ENCODE measurements at places on chromosomes 11 and 22.

- no peak for DNase-seq
Measured at GRCh38 chr22:48154943-48155240, 1392.4 kb downstream of the TBC1D22A start.

- DNase-seq: no peak
Measured at GRCh38 chr11:127643268-127644058, 642.9 kb upstream of the KIRREL3 start.

GRCh38 chr11:65655570-65656332 is 7.0 kb downstream of the RELA start:
- DNase-seq: no peak

- DNase-seq: no peak
Measured at GRCh38 chr11:100752371-100753171, 65.5 kb downstream of the ARHGAP42 start.

GRCh38 chr11:67154726-67155125 is 35.7 kb downstream of the KDM2A start:
- no peak for DNase-seq

DNA sequence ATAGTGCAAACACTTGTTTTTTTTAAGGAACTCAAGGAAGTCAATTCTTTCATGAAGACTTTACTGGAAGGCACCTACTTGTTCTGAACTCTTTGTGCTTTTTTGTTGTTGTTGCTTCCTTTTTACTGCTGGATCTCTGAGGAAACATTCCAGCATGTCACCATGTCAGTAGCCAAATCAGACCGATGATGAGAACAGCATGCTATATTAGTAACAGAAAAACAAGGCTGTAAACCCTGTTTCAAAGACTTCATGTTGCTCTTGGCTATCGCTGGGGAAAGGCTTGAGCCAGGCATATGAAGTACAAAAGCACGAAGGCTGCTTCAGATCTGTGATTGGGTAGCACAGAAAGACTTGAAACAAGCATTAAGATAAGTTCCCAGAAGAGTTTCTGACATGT is 125.6 kb upstream of the SLC5A12 start:
- DNase-seq: no peak

- no peak for DNase-seq
Measured at GRCh38 chr11:16167706-16168487, 188.4 kb downstream of the SOX6 start.

DNA sequence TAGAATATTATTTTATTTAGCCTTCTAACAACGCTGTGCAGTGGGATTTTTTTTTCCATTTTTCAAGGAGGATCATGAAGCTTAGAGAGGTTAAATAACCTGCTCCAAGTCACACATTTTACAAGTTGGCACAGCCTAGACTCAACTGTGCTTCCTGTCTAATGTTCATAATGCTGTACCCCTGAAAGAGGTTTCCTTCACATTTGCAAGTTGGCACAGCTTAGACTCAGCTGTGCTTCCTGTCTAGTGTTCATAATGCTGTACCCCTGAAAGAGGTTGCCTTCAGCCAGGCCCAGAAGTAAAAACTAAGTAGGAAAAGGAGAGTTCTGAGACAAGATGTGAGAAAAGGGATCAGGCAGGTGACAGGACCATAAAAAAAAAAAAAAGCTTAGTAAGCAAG is 7.9 kb upstream of the HEPACAM start:
- DNase-seq: no peak

- no peak for DNase-seq
Measured at GRCh38 chr11:116835042-116835772, 2.2 kb downstream of the APOA1 start.

DNA sequence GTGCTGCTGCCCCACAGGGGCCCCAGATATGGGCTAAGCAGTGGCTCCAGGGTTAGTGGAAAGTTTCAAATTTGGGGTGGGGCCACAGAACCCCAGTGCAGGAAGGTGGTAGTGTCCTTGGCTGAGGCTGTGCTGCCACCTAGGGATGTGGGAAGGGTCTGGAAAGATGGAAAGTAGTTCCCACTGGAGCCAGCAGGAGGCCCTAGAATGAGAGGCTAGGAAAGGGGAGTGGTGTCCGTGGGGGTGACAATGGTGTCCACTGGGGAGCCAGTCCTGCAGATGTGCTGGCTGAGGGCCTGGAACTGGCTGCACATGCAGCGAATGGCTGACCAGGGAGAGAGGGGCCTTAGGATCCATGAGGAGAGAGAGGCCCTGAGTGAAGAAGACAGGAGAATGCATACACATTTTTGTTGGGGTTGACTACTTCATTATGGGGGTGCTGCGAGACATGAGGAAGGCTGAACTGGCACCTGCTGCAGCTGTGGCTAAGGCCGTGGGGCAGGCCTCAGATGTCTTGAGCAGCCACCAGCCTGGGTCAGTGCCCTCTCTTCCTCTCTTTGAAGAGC is 21.1 kb downstream of the RFPL3 start:
- peak; percentile 45 for DNase-seq

GRCh38 chr11:76799066-76799804 is 16.1 kb downstream of the TSKU start:
- peak; percentile 81 for DNase-seq
